ENCODE measurements at places on chromosomes 16 and 17.

DNA sequence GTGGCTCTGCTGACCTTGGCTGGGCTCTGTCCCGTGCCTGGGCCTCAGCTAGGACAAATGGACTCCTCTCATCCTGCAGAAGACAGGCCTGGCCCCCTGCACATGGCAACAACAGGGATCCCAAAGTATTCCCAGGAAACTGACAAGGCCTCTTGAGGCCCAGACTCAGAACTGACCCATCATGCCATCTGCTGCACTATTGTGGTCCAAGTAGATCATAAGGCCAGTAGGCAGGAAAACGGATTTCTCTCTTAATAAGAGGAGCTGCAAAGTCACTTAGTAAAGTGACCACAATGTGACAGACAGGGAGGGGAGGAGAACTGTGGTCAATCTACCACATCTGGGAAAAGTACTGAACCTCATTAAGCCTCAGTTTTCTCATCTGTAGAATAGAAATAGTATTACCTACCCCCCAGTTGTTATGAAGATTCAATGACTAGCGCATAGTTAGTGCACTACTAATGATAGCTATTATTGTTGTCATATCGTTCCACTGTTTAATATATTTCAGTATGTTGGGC lies 62.1 kb upstream of the TNRC6A start:
- DNase-seq, result no peak

- DNase-seq, result no peak
Measured at GRCh38 chr16:89058812-89059211, 34.8 kb upstream of the ACSF3 start.

DNA sequence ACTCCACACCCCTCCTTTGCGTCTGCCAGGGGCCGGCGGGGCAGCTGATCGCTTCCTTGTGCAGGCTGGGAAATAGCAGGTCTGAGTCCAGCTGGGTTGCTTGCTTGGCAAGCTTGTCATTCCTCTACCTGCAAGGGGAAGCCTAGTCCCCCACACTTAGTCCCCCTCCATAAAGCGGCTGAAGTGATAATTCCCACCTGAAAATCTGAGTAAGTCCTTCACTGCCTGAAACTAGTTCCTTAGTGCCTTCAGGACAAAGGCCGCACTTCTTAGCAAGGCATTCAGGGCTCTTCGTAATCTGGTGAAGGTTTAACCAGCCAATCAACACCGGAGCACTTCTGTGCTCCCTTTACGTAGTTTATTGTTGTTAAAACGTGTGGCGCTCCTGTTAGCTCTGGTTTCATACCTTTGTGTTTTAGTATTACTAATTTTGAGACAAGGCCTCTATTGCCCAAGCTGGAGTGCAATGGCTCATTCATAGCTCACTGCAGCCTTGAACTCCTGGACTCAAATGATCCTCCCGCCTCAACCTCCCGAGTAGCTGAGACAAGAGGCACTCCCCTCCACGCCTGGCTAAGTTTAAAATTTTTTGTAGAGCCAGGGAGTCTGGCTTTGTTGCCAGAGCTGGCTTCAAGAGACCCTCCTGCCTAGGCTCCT lies 817 bp downstream of the PSKH1 start:
- no peak for DNase-seq

DNA sequence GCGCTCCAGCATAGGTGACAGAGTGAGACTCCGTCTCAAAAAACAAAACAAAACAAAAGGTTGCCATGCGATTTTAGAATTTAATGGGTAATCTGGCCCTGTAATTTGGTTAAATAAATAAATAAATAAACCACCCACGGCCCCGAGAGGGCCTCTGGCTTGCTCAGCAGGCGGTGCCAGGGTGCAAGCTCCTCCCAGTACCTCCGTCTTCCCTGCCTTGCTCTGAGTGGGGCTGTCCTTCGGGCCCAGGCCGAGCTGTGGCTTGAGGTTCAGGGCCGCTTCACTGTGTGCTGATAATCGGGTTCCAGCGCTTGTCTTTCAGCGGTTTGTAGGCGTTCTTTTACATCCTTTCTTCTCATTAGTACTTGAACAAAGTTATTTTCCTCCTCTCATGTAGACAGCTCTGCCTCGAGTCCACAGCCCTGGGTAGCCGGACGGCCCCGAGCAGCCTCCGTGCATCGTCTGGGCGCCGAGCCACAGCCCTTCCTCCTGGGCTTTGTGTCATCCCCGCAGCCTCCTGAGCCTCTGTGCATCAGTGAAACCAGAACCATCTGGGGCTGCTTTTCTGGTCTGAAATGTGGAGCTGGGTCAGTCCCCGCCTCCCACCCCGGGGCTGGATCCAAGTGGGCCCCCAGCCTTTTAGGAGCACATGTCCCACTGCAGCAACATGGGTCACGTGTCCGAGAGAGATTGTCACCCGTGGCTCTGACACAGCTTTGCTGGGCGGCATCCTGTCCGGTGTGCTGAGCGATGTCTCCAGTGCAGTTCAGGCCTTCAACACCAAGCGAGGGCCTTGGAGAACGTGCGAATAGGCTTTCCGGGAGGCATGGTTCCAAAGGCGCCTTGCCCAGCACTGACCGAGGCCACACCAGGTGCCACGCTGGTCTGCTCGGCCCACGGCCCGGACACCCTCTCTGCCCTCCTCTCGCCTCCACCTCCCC lies 157.4 kb upstream of the CHMP6 start:
- DNase-seq, result no peak

DNA sequence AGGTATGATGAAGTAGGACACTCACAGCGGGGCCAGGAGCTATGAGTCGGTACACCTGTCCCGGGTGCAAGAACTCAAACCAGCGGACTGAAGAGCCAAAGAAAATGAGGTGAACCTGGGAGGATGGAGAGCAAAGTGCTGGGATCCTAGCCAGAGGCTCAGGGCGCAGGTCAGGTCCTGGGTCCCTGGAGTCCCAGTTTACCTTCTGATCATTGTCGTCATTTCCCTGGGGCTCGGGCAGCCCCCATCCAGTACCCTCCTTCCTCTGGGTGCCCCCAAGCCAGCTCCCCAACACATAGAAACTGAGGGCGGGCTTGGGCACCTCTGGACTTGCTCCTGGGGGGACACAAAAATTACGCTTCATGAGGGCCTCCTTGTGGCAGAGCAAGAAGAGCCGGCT lies 16.2 kb downstream of the CTC1 start:
- no peak for DNase-seq

DNA sequence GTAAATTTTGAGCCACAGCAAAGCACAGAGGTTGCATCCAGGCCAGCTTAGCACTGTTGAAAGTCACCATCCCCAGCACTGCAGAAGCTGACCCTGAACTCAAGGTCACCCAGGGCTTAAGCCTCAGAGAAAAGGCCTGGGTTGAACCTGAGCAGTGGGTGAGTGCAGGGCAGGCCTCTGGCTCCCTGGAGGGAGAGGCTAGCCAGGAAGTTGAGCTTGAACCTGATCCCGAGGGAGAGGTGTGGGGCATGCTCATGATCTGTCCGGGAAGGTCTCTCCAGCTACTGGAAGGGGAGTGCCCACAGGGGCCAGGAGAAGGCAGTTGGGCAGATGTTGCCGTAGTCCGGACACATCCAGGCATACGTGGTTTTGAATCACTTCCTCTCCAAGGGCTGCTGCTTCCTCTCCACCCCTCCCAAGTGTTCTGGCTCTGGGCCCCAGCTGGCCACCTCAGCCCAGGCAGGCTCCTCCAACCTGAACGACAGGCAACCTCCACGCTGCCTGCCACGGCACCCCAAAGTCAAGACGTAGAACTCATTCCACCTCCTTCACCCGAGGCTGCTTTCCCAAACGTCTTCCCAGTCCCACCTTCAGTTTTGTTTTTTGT lies 18.4 kb downstream of the CARHSP1 start:
- no peak for DNase-seq

GRCh38 chr17:81599719-81600486 lies 37.0 kb downstream of the NPLOC4 start:
- DNase-seq, result no peak

GRCh38 chr16:84199861-84200260 lies 8.9 kb downstream of the ADAD2 start:
- no peak for DNase-seq

DNA sequence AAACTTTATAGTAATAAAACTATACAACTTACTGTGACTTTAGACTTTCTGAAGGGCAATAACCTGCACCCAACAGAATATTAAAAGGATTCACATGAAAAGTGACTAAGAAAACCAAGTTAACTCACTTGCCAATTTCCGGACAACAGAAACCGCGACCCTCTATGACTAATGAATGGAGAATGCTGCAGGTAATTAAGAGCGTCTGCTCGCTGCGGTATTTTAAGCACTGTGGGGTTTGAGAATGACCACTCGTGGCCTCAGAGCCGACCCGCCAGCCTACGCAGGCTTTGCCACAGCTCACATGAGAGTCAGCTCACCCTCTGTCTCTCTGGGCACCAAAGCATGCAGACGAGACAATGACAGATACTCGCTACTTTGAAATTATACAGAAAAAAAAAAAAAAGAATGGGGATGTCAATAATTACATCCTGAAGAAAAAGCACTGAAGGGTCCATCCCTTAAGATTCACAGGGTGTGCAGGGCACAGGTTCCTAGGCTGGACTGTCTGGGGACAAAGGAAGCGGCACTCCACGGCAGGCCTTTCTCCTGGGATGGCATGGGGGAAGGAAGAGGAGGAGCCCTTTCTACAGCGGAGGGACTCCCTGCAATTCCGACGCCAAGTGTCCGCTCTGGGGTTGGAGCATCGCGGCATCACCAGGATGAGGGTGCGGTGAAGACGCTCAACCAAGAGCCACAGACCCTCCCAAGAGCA lies 35.0 kb downstream of the ZCCHC14 start:
- DNase-seq, result no peak

DNA sequence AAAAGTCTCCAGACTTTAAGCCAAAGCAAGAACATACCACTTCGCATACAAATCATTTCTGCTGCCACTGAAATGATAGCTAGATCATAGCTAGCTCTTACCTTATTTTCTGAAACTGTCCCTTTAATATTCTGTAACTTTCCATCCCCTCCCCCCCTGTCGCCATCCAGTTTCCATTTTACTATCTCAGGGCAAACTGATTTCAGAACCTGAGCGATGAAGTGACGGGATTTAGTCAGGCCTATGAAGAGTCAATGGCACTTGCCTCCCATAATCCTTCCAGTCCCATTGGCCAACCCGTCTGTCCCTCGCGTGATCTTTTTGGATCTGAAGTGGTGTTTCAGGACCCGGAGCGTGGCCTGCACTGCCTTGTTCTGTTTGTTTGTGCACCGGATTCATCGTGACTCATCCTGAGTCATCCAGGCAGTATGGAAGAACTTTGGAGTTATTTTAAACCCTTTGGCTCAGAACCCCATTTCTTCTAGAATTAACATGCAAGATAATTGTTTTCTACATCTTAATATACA lies 199.8 kb upstream of the CHMP6 start:
- DNase-seq, result no peak

DNA sequence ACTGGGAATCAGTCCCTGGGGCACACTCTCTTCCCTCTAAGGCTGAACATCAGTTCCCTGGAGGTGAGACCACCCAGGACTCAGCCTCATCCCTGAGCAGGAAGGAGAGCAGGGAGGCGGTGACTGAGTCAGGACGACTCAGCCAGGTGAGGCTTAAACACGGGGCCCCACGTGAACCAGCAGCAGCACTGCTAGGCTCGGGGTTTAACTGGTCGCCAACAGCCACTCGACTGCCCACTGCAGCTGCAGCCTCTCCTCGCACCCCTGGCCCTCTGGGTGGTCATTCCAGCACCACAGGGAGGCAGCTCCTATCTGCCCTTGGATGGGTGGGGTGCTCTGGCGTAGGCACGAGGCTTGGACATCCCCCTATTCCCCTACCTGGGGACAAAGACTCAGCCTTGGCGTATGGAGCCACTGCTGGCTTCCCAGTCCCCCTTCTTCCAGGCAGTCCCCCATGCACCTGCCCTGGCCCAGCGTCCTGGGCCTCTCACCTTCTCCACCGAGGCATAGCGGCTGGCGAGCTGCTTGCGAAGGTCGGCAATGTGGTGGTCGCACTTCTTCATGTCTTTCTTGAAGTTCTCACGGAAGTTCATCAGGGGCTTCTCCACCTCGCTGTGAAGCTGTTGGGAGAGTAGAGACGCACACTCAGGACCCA lies 21.2 kb upstream of the RCVRN start:
- no peak for DNase-seq

GRCh38 chr17:14297161-14297851 lies 3.6 kb upstream of the HS3ST3B1 start:
- peak; percentile 45 for DNase-seq

DNA sequence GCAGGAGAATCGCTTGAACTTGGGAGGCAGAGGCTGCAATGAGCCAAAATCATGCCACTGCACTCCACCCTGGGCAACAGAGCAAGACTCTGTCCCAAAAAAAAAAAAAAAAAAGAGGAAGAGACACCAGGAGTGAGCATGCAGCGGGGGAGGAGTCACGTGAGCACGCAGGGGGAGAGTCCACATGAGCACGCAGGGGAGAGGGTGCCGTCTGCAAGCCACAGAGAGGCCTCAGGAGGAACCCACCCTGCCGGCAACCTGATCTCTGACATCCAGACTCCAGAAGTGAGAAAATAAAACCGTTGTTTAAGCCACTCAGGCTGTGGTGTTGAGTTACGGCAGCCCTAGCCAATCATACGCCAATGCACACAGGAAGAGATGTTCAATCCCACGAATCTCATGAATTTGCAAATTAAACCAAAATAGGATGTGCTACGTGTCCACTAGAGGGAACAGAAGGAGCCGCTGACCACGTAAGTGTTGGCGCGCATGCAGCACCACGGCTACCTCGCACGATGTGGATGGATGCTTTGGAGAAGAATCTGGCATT lies 42.2 kb downstream of the CCDC57 start:
- DNase-seq, result no peak

GRCh38 chr17:17401271-17401781 lies 75.5 kb upstream of the MED9 start:
- DNase-seq, result no peak

- no peak for DNase-seq
Measured at GRCh38 chr16:88430524-88431446, 22.3 kb upstream of the ZFPM1 start.

- no peak for DNase-seq
Measured at GRCh38 chr17:66302761-66303626, 581 bp downstream of the PRKCA start.

GRCh38 chr17:75087558-75088453 lies at the start of gene SLC16A5:
TSS of gene SLC16A5 (plus strand) at chr17:75087954. CDS start at chr17:75093637, 5,683 bp downstream.
- DNase-seq, result no peak

DNA sequence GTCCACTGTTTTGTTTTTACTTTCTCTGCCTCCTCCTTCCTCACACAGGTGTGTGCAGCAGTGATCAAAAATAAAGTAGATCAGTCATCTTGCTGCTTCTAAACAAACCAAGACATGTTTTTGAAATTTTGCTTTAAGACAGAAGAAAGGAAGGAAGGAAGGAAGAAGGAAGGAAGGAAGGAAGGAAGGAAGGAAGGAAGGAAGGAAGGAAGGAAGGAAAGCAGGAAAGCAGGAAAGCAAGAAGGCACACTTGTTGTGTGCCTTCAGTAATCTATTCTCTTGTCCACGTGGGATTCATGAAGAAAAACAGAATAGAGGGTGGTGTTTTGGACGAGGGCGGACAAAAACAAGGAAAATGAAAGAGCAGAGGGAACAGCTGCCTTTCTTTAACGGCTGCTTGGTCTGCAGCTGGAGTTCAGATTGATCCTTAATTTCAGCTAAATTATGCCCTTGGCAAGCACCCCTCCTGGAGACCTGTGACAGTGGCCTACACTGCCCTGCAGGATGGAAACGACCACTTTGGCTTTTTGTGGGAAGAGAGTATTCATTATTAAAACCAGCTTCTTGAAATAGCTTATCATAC lies 188.5 kb upstream of the IRX3 start:
- no peak for DNase-seq

GRCh38 chr16:75075688-75076268 lies 40.8 kb downstream of the LDHD start:
- DNase-seq, result no peak
